ENCODE measurements at places on chromosomes 1 and 21.

DNA sequence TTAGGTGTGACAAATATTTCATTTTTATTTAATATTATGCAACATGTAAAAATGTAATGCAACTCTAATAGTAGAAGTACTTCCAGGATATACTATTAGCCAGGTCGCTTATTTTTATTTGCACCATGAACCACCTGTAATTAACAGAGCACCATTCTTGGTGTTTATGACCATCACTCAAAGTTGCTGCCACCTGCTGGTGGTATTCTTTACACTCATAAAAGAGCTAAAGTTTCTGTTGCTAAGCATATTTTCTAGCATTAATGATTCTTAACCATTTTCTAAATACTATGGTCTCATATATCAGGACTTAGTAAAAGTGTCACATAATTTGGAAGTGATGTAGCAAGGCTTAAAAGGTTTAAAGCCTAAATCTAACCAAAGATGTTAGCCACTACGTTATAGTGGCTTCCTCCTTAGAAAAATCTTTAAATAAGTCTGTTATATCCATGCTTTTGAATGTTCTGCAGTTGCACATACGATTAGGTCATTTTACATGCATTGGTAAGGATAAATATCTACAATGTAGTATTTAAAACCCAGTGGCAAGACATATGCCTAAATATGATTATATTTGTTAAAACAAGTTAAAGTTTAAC is 244.5 kb downstream of the NEGR1 start:
- no peak for DNase-seq

- peak; percentile 19 for DNase-seq
These were observed 139.9 kb downstream of the DHRS3 start for GRCh38 chr1:12477936-12478611.

DNA sequence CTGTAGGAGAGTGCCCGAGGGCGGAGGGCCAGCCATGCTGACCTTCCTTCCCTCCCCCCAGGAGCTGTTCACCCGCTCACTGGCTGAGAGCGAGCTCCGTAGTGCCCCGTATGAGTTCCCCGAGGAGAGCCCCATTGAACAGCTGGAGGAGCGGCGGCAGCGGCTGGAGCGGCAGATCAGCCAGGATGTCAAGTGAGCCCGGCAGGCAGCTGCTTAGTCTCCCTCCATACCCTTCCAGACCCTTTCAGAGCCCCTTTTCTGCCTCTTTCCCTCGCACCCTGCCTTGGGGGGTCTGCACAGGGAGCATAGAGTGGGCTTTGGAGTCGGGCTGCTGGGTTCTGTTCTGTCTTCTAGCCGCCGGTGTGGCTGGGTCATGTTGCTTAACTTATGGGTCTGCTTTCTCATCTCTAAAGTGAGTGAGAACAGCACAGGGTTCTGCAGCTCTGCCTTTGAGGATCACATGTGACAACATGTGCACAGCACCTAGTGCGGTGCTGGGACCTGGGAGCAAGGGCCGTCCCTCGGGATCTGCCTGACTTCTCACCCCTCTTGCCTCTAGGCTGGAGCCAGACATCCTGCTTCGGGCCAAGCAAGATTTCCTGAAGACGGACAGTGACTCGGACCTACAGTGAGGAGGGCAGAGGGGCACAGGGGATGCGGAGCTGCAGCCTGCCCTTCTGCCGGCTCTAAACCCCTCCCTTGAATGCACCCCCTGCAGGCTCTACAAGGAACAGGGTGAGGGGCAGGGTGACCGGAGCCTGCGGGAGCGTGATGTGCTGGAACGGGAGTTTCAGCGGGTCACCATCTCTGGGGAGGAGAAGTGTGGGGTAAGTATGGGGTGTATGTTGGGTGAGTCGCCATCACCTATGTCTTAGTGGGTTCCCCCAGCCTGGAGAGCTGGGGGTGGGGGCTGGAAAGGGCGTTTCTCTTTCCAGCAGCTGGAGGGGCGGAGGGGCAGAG is 6.2 kb downstream of the AMPD2 start:
- no peak for DNase-seq

DNA sequence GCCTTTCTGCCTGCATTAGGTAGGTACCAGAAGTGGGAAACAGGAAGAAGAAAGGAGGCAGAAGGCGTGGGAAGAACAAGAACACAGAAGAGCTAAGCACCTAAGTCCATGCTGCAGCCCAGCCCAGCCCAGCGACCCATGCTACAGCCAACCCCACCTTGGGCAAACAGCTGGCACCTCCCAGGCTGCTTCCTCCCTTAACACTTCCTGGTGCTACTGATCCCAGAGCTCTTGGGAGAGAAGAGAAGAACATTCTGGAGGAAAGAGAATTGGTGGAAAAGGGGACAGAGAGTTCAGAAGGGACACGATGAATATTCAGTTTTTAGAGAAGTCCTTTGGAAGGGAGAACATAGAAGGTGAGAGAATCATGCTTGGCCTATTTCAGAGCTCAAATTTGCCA is 28.5 kb downstream of the PLEKHA6 start:
- DNase-seq, result no peak

- no peak for DNase-seq
These were observed 86.2 kb downstream of the PTPRC start for GRCh38 chr1:198725090-198725489.

GRCh38 chr1:191134796-191135195 is 657.1 kb upstream of the BRINP3 start:
- DNase-seq, result no peak

- DNase-seq, result no peak
These were observed 5.4 kb downstream of the TCEA3 start for GRCh38 chr1:23419180-23419579.

Data from CD4-positive, alpha-beta T cell treated with Interleukin-10 for 1 hour (primary cell).